ENCODE measurements at places on chromosomes 16 and 17. TPM values are rescaled to one million over a fixed set of nuclear protein-coding genes. Genes with fewer than 3 reads are reported as not detected.

GRCh38 chr17:72691586-72691985, 400.9 kb downstream of the SLC39A11 start:
- no peak for DNase-seq

- DNase-seq: no peak
Observed at GRCh38 chr16:11964761-11965551, at the start of gene TNFRSF17. TSS of gene TNFRSF17 (plus strand) at chr16:11965210. CDS start at chr16:11965325, 115 bp downstream.

GRCh38 chr17:4345581-4346252, 20.8 kb downstream of the UBE2G1 start:
- DNase-seq: no peak

GRCh38 chr17:4742629-4743028, 2.9 kb upstream of the CXCL16 start:
- DNase-seq: no peak

DNA sequence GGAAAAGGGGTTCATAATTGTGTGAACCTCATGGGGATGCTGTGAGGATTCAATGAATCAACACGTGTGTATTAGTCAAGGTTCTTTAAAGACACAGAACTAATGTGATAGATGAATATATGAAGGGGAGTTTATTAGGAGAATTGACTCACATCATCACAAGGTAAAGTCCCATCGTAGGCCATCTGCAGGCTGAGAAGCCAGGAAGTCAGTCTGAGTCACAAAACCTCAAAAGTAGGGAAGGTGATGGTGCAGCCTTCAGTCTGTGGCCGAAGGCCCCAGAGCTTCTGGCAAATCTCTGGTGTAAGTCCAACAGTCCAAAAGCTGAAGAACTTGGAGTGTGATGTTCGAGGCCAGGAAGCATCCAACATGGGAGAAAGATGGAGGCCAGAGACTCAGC, 413.4 kb downstream of the CDH13 start:
- no peak for DNase-seq

DNA sequence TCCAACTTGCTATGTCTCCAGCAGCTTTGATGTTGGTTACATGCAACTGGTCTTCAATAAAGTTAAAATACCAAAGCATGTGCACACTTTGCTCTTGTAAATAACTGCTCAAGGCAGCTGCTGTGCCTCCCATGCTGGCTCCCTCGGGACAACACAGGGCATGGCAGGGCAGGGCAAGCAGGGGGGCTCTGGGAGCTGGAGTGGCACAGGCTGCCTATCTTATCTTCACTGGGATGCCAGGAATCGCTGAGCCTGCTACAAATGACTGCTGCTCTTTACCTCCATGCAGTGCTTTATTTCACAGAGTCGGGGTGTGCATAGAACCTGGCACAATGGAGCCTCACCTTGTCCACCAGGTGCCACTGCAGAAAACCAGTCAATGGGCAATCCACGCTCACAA, 21.8 kb downstream of the PEMT start:
- DNase-seq: no peak

GRCh38 chr16:51638339-51639135, 487.5 kb upstream of the SALL1 start:
- no peak for DNase-seq

GRCh38 chr16:52312716-52313115, 234.2 kb downstream of the TOX3 start:
- DNase-seq: no peak

DNA sequence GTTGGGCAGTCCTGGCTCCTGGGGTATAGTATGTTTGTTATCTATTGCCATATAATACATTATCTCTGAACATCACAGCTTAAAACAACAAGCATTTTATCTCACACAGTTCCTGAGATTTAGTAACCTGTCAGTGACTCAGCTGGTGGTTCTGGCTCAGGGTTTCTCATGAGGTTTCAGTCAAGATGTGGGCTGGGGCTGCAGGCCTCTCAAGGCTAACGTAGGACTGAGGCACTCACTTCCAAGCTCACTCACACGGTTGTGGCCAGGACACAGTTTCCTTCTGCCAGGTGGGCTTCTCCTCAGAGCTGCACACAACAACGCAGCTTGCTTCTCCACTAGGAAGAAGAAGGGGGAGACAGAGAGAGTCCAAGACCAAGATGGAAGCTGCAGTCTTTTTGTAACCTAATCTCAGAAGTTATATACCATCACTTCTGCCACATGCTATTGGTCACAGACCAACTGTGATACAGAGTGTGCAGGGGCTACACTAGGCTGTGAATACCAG, 10.3 kb upstream of the MED13 start:
- DNase-seq: no peak

DNA sequence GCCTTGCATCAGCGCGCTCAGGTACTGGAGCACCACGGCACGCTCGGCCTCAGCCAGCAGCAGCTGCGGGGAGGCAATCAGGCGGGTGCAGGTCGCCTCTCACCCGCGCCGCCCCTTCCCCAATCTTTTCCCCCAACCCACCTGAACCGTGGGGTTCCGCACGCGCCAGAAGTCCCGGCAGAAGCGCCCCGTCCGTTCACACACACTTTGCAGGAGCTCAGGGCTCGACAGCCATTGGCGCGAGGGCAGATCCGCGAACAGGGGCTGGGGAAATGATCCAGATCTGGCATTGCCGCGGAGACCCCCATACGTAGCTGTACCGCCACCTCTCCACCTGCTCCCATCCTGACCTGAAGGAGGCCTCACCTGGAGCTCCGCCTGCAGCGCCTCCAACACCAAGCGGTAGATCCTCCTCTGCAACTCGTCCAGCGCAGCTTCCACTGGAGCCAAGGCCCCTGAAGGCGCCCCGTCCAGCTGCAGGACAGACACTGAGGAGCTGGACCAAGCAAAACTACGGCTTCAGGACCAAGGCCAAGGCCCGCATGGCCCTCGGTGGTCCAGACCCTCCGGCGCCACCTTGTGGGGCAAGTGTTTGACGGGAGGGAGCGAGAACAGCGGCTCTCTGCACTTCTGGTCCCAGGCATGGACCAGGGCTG, 1.4 kb upstream of the MATCAP1 start:
- DNase-seq: peak; percentile 97

GRCh38 chr16:78225919-78226318, 126.5 kb downstream of the WWOX start:
- DNase-seq: no peak

DNA sequence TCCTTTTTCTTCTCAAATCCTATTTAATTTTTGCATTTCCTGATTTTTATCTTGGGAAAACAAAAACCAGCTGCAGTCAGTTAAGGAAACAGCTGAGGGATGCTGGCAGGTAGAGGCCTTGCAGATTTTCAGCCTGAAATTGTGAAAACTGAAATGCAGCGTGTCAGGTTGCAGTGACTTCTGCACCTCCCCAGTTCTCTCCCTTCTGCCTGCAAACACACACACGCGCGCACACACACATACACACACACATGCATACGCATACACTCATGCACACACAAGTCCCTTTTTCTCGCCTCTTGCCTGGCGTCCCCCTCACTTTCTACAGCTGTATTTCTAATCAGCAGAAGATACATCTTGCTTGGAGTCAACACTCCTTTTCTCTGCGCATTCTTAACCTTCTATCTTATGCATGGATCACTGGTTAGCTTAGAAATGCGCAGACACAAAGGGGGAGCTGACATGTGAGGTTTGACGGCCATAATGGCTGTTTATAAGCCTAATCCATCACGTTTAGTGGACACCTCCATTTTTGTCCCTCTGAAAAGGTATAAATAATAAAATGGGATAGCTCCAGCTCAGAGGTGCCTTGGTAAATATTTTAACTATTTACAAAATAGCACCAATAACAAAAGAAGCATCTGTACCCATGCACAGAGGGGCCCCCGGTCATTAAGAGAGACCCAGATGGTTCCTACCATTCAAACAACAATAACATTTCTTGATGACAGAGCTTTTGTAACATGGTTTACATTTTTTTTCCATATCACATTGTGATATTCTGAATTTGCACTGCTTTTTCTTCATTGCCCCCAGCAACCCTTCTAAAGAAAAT, 392.1 kb upstream of the SALL1 start:
- DNase-seq: no peak

DNA sequence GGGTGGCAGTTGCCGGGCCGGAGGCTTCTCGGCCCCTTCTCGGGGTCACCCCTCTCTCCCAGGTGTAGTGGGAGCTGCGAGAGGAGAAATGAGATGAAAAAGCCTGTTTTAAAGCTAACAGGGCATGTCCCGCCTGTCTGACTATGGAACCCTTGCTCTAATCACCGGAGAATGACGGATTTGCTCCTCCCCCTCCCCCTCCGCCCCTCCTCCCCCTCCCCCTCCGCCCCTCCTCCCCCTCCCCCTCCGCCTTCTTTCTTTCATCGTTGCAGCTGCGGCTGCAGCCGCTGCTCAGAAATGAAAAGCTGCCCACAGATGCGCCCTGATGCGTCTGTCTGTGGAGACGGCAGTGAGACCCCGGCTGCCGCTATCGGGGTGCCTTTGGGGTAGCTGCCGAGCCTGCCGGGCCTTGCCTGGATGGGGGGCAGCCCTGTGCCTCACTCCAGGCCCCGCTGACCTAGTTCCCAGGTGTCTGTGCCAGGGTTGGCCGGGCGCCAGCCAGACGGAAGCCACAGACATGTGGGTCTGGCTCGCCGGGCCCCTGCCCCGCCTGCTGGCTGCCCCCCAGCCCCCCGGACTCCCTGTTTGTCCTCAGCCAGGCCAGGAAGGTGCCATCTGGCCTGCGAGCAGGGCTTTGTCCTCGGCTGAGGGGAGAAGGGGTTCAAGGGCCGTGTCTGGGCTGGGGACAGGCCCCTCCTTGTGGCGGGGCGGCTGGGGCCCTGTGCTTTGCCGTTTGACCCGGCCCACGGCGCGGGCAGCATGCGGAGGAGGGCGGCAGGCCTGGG, 37.7 kb downstream of the GINS2 start:
- no peak for DNase-seq

DNA sequence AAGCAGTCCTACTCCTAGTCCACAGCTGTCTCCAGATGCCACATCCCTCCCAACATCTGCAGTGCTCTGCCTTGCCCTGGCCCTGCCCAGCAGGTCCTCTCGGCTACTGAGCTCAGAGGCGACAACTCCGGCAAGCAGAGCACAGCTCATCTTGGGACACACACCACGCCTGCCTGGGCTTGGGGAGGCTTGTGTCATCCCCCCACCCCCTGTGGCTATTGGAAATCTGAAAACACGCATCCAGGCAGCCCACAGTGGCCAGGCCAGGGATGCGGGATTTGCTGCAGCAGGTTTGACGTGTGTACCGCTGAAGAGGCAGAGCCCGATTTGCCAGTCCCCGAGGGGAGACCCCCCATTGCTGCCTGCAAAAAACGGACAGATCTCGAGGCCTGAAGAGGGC, 25.4 kb downstream of the MXRA7 start:
- DNase-seq: no peak

DNA sequence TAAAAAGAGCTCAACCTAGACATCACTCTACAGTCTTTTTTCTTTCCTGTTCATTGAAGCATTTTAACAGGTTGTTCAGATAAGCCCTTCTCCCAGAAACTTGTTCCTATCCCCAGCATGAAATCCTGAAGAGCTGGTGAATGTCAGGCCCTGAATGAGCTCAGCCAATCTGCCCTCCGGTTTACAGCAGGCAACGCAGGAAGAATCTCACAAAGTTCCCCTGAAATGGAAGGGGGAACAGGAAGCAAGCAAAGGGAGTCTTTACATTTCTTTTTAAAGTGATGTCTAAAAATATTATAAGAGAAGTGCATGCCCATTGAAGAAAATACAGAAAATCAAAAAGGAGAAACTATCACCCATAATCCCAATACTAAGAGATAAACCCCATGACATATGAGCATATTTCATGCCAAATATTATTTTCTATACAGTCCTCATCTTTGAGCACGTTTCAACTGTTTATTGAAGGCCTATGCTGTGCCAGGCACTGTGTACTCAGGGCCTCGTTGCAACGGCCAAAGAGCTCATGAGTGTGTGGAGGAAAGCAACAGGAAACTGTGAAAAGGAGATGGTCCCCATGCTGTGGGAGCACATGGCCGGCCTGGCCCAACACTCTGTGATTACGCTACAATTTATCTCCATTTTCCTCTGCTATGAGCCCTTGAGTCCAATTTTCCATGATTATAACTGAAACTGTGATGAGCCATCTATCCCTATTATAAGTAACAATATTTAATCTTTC, 5.7 kb downstream of the TK2 start:
- no peak for DNase-seq

- no peak for DNase-seq
Observed at GRCh38 chr17:36661047-36661666, 59.8 kb downstream of the MRM1 start.

GRCh38 chr17:18043491-18043890, 4.3 kb downstream of the GID4 start:
- no peak for DNase-seq

- no peak for DNase-seq
Observed at GRCh38 chr16:57798953-57799599, 3.2 kb downstream of the KIFC3 start.

- DNase-seq: no peak
Observed at GRCh38 chr17:68993112-68993511, 37.9 kb upstream of the ABCA8 start.

- DNase-seq: no peak
Observed at GRCh38 chr16:63539276-63539675, 1503.0 kb upstream of the CDH8 start.

GRCh38 chr17:60959011-60959410, 281.4 kb downstream of the BCAS3 start:
- DNase-seq: no peak

Gene FBXW10
- polyA plus RNA-seq: not detected

Gene ZNF629
- 11.0 TPM for polyA plus RNA-seq

Gene PHKG2
- 53.4 TPM for polyA plus RNA-seq

Gene SLC35G6
- 0.05 TPM for polyA plus RNA-seq

Gene KRTAP3-2
- polyA plus RNA-seq: not detected

Gene LAT
- polyA plus RNA-seq: 3.4 TPM

Gene KRT25
- not detected for polyA plus RNA-seq

Data from H1 (cell line).